ENCODE measurements at places on chromosomes 13 and 19. TPM values are rescaled to one million over a fixed set of nuclear protein-coding genes. Genes with fewer than 3 reads are reported as not detected.

DNA sequence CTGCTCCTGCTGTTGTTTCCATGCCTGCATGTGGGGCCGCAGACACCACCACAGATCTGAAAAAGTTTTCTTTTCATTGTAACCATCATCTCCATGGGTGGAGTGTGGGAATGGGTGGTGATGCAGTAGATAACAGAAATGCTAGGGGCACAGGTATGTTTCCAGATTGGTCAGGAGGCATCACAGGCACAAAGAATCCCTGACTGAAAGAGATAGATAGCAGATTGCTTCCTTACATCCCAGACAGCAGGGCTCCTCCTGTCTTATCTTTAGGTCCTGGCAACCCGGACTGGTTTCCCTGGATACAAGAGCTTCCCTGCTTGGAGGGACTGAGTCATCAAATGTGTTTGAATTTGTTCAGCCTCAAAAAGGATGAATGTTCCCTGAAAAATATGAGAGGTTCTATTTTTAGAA is 1937.6 kb downstream of the PCDH9 start:
- no peaks in the 10 kb centered on the region for H3K36me3 ChIP-seq
- peak; percentile 83 for DNase-seq
- no peaks in the 10 kb centered on the region for H3K4me1 ChIP-seq
- H3K27me3 ChIP-seq: no peaks in the 10 kb centered on the region
- H3K4me3 ChIP-seq: no peak overlapping the region
- peak overlapping the region; percentile 13 for H3K27ac ChIP-seq

GRCh38 chr19:29651622-29652394 is 13.5 kb upstream of the PLEKHF1 start:
- no peaks in the 10 kb centered on the region for H3K36me3 ChIP-seq
- no peaks in the 10 kb centered on the region for H3K4me1 ChIP-seq
- no peak overlapping the region for H3K27ac ChIP-seq
- no peak overlapping the region for H3K4me3 ChIP-seq
- peaks cover 4% of the 10 kb centered on the region for H3K27me3 ChIP-seq
- DNase-seq: no peak

GRCh38 chr19:31528261-31528660 is 179.0 kb upstream of the TSHZ3 start:
- H3K27me3 ChIP-seq: no peaks in the 10 kb centered on the region
- H3K27ac ChIP-seq: no peak overlapping the region
- no peak overlapping the region for H3K4me3 ChIP-seq
- no peaks in the 10 kb centered on the region for H3K4me1 ChIP-seq

- H3K4me3 ChIP-seq: no peak overlapping the region
- no peak for DNase-seq
- no peaks in the 10 kb centered on the region for H3K4me1 ChIP-seq
- H3K27ac ChIP-seq: no peak overlapping the region
These were observed 370.4 kb downstream of the PCDH20 start for GRCh38 chr13:61045251-61045650.

- H3K27me3 ChIP-seq: no peaks in the 10 kb centered on the region
- H3K4me1 ChIP-seq: peaks cover 41% of the 10 kb centered on the region
- H3K36me3 ChIP-seq: no peaks in the 10 kb centered on the region
- peak; percentile 72 for DNase-seq
- H3K4me3 ChIP-seq: peak overlapping the region; percentile 68
These were observed 2.9 kb upstream of the HOOK2 start for GRCh38 chr19:12778017-12778904.

- DNase-seq: no peak
- H3K27me3 ChIP-seq: no peaks in the 10 kb centered on the region
- H3K4me1 ChIP-seq: no peaks in the 10 kb centered on the region
- no peak overlapping the region for H3K27ac ChIP-seq
- no peak overlapping the region for H3K4me3 ChIP-seq
These were observed 12.6 kb upstream of the LILRB4 start for GRCh38 chr19:54650108-54650655.

The ATCAY gene
- total RNA-seq: 4.5 TPM

The IGFL1 gene
- total RNA-seq: not detected

The ZNF614 gene
- 11.4 TPM for total RNA-seq
